ENCODE measurements at places on chromosomes 1 and 21. TPM values are rescaled to one million over a fixed set of nuclear protein-coding genes. Genes with fewer than 3 reads are reported as not detected.

REN gene
- total RNA-seq, result not detected

ACTA1 gene
- not detected for total RNA-seq

ZNF648 gene
- total RNA-seq, result not detected

CD34 gene
- total RNA-seq, result 1.9 TPM

RAB3GAP2 gene
- total RNA-seq, result 48.0 TPM

LAMTOR2 gene
- total RNA-seq, result 20.2 TPM

IER5 gene
- 81.8 TPM for total RNA-seq

CIART gene
- 2.2 TPM for total RNA-seq

TFF2 gene
- total RNA-seq, result not detected

SPAG17 gene
- not detected for total RNA-seq

CYP2J2 gene
- not detected for total RNA-seq

MIXL1 gene
- total RNA-seq, result not detected

NAV1 gene
- 4.9 TPM for total RNA-seq

LIPI gene
- not detected for total RNA-seq

PTAFR gene
- total RNA-seq, result 0.54 TPM

Measured in CD4-positive, CD25-positive, alpha-beta regulatory T cell (primary cell).